Right lobe of liver (tissue), 6 donors: ENCODE measurements at places on chromosomes 1 and 21.
A peak's percentile ranks its signal among the peaks of the same experiment; 100 is the strongest.

- DNase-seq, result peak; percentile 34
- H3K4me3 ChIP-seq, result no peak overlapping the region
- H3K27ac ChIP-seq, result peak overlapping the region; percentile 22
- no peaks in the 10 kb centered on the region for H3K36me3 ChIP-seq
- H3K27me3 ChIP-seq, result no peaks in the 10 kb centered on the region
Observed at GRCh38 chr1:229148041-229148671, 122.8 kb upstream of the RAB4A start.

DNA sequence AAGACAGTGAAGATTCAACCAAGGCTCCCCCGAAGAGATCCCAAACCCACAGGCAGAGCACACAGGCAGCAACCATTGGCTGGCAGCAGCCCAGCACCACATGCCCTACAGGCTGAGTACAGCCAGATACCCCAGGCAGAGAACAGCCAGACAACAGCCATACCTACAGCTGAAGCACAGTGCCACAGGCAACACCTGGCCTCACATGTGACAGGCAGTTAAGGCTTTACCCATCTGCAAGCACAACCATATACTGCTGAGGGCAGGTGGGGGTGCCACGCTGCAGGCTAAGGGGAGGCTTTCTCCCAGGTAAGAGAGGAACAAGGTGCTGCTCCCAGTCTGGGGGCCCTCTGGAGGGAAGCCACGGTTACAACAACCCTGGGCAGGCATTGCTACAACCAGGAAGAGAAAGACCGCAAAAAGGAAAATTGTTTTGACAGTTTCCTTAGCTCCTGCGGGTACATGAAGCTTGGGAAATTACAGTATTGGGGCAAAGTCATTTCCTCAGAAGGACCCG is 12.3 kb downstream of the CHIT1 start:
- no peaks in the 10 kb centered on the region for H3K27me3 ChIP-seq
- no peak for DNase-seq
- H3K36me3 ChIP-seq, result no peaks in the 10 kb centered on the region

GRCh38 chr1:46401964-46402626 is 8.0 kb downstream of the FAAH start:
- no peak overlapping the region for H3K27ac ChIP-seq
- no peaks in the 10 kb centered on the region for H3K27me3 ChIP-seq
- no peaks in the 10 kb centered on the region for H3K4me1 ChIP-seq
- no peak overlapping the region for H3K4me3 ChIP-seq

- peak; percentile 37 for DNase-seq
- H3K4me1 ChIP-seq, result no peaks in the 10 kb centered on the region
- no peak overlapping the region for H3K27ac ChIP-seq
- H3K36me3 ChIP-seq, result no peaks in the 10 kb centered on the region
Observed at GRCh38 chr1:226638001-226638601, 89.5 kb downstream of the STUM start.

DNA sequence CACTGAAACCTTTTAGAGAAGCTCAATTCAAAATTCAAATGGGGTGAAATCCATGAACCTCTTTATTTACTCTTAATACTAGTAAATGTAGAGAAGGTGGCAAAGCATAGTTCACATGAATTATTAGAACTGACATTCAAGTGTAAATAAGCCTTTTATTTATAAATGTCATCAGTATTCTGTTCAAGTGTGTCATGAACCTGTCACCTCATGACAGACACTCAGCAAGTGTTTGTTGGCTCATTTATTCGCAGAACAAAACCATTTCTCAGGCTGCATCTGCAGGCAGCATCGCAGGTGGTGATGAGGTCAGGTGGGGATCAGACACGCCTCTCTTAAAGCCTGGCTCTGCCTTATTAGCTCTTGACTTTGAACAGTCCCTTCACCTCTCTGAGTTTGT is 116.6 kb downstream of the SETD4 start:
- H3K4me3 ChIP-seq, result no peak overlapping the region
- DNase-seq, result no peak
- H3K27me3 ChIP-seq, result no peaks in the 10 kb centered on the region
- no peaks in the 10 kb centered on the region for H3K4me1 ChIP-seq
- no peak overlapping the region for H3K27ac ChIP-seq

DNA sequence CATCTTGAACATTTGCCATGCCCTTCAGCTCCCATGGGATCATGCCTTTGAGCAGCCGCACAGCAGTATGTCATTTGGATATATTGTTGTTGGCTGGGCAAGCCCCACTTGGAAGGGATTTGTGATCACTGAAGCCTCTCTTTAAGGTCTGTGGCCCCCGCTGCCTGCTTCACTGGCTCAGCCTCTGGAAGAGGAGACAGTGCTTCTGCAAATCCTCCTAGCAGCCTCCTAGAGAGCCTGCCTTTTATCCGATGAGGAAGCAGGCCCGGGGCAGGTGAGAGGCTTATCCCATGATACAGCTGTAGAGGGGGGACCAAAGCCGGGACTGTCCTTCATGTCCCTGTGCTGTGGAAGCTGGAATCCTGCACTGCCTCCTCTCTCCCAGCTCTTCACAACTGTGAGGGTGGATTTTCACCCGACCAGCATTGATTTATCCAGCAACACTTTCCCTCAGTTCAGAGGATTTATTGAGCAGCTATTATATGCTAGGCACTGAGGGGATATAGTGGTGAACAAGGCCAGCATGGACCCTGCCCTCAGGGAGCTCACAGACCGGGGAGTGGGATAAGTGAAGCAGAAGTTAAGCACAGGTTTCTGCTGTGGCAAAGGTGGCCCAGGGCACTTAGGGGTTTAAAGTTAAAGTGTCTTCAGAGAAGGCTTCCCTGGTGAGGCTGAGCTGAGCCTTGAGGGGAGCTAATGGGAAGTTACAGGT is 3.9 kb downstream of the TMEM61 start:
- no peaks in the 10 kb centered on the region for H3K27me3 ChIP-seq
- no peaks in the 10 kb centered on the region for H3K36me3 ChIP-seq
- no peak overlapping the region for H3K27ac ChIP-seq
- no peak for DNase-seq

DNA sequence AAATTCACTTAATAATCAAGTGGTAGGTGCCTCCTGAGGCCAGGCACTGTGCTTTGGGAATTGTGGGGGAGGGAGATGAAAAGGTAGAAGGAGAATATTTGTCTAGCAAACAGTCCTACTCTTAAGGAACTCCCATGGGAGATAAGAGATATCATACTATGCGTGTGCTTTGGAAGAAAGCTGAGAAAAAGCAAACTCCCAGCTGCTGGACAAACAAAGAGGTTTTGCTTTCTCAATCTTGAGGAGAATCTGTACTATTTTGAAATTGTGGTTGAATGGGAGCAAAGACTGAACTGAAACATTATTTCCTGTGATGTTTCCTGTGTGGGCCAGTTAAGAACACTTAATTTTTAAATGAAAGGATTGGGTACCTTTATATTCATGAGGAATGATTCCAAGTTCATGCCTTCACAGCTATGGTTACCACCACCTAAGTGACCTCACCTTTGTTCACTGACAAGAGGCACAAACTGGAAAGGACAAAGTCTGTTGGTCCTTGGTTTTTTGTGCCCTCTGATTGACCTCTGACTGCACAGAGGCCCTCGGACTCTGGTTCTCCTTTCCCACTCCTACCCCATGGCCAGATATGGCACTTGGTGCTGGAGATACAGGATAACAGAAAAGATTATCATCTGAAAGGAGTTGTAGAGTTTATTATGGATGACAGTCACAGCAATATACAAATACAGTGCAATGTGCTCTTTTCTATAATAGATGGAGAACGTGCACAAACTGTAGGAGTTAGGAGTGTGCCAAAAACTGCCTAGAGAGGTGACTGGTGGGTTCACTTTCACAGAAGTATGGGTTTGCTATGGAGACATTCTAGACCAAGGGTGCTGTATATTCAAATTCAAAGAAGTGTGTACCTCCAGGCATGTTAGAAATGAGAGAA is 1.6 kb downstream of the CD53 start:
- peak overlapping the region; percentile 44 for H3K4me3 ChIP-seq
- no peaks in the 10 kb centered on the region for H3K27me3 ChIP-seq
- no peak for DNase-seq
- peak overlapping the region; percentile 62 for H3K27ac ChIP-seq
- H3K4me1 ChIP-seq, result no peaks in the 10 kb centered on the region

DNA sequence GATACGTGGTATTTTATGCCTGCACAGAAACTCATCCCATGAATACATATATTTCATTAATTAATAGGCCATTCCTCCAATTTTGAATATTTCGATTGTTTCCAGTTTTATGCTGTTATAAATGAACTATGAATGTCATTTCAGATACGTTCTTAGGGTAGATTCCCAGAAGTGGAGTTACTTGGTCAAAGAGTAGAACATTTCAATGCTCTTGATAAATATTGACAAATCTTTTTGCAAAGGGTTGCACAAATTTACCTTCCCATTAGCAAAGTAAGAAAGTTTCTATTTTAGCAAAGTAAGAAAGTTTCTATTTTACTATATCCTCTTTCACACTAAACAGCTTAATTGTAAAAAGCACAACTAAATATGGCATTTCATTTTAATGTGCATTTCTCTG is 48.9 kb downstream of the KCNT2 start:
- H3K27ac ChIP-seq, result peak overlapping the region; percentile 1
- no peak for DNase-seq
- no peak overlapping the region for H3K4me3 ChIP-seq
- no peaks in the 10 kb centered on the region for H3K36me3 ChIP-seq
- no peaks in the 10 kb centered on the region for H3K4me1 ChIP-seq

DNA sequence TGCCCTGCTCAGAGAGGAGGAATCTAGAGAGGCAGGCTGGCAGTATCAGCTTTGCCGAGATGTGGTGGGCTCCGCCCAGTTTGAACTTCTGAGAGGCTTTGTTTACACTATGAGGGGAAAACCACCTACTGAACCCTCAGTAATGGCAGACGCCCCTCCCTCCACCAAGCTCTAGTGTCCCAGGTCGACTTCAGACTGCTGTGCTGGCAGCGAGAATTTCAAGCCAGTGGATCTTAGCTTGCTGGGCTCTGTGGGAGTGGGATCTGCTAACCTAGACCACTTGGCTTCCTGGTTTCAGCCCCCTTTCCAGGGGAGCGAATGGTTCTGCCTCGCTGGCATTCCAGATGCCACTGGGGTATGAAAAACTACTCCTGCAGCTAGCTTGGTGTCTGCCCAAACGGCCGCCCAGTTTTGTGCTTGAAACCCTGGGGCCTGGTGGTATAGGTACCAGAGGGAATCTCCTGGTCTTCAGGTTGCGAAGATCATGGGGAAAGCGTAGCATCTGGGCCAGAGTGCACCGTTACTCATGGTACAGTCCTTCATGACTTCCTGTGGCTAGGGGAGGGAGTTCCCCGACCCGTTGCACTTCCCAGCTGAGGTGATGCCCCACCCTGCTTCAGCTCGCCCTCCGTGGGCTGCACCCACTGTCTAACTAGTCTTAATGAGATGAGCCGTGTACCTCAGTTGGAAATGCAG is 43.6 kb downstream of the C21orf91 start:
- no peak overlapping the region for H3K27ac ChIP-seq
- H3K4me1 ChIP-seq, result no peaks in the 10 kb centered on the region
- no peak for DNase-seq
- H3K27me3 ChIP-seq, result no peaks in the 10 kb centered on the region

DNA sequence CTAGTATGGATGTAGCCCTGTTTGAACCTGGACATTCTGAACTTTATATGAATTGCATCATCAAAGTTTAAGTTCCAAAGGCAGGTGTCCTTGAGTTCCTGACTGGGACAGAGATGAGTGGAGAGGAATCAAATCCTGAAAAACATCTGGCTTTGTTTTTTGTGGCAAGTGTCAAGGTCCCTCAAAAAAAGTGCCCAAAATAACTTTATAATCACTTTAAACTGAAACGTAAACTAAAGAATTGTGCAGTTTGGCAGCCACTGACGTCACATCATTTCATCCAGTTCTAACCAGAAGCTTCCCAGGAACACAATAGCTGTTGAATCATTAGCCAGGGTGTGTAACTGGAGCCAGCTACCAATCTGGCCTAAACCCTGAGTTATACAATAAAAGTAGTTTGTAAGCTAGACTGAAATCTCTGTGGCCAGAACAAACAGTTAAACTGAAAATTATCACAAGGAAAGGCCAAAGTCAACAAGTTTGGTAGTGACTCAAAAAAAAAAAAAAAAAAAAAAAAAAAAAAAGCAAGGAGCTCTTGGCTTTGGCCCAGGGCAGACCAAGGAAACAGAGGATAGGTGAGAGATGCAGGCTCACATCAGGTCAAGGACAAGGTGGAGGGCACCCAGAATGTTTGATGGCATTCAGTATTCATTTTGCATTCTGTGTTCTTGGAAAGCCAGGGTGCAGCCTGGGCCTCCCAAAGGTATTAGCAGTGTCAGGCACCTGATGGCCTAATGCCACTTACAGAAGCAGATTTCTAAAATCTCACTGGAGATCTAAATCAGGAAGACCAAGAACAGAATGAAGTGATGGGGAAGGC is 74.3 kb downstream of the TNFSF18 start:
- DNase-seq, result peak; percentile 69
- no peaks in the 10 kb centered on the region for H3K36me3 ChIP-seq
- H3K27me3 ChIP-seq, result no peaks in the 10 kb centered on the region
- H3K4me1 ChIP-seq, result no peaks in the 10 kb centered on the region

- peak within 1 kb of the TSS; percentile 35 for H3K4me3 ChIP-seq
- peak; percentile 37 for DNase-seq
- H3K27me3 ChIP-seq, result peaks cover 17% of the 10 kb centered on the region
- no peak within 1 kb of the TSS for H3K27ac ChIP-seq
Observed at GRCh38 chr1:77281491-77282186, at the start of gene AK5. AK5 (plus strand) TSS chr1:77282019; CDS start chr1:77282314, 295 bp downstream.

GRCh38 chr21:42467140-42467983 is 28.7 kb downstream of the RSPH1 start:
- no peak overlapping the region for H3K27ac ChIP-seq
- H3K27me3 ChIP-seq, result no peaks in the 10 kb centered on the region
- no peaks in the 10 kb centered on the region for H3K4me1 ChIP-seq
- no peak for DNase-seq
- H3K4me3 ChIP-seq, result no peak overlapping the region

GRCh38 chr1:152654110-152654509 is 9.1 kb upstream of the LCE2D start:
- peak; percentile 58 for DNase-seq
- H3K4me1 ChIP-seq, result no peaks in the 10 kb centered on the region
- no peaks in the 10 kb centered on the region for H3K27me3 ChIP-seq
- H3K36me3 ChIP-seq, result no peaks in the 10 kb centered on the region
- no peak overlapping the region for H3K27ac ChIP-seq

DNA sequence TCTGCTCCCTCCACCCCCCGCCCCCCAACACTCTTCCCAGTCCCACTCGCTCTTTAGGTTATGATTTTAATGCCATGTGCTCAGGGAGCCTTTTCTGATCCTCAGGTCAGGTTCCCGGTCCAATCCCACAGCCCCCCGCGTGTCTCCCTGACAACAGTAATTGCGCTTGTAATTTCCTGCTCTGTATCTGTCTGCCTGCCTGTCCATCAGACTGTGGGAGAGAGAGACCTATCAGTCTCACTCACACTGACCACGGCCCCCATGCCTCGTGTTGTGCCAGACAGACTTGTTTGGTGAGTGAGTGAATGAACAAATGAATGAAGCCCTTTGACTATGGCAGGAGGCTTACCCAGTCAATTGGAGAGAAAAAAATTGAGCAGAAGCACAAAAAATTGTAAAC is 50.8 kb upstream of the ECE1 start:
- no peaks in the 10 kb centered on the region for H3K27me3 ChIP-seq
- peaks cover 10% of the 10 kb centered on the region for H3K4me1 ChIP-seq
- H3K27ac ChIP-seq, result peak overlapping the region; percentile 97
- no peaks in the 10 kb centered on the region for H3K36me3 ChIP-seq

GRCh38 chr21:34054259-34054658 is 19.1 kb upstream of the MRPS6 start:
- H3K36me3 ChIP-seq, result no peaks in the 10 kb centered on the region
- no peak overlapping the region for H3K27ac ChIP-seq
- DNase-seq, result no peak
- no peaks in the 10 kb centered on the region for H3K27me3 ChIP-seq

- H3K4me3 ChIP-seq, result no peak overlapping the region
- DNase-seq, result no peak
- no peaks in the 10 kb centered on the region for H3K36me3 ChIP-seq
- no peaks in the 10 kb centered on the region for H3K27me3 ChIP-seq
Observed at GRCh38 chr1:87462894-87463293, 134.2 kb downstream of the LMO4 start.
